ENCODE measurements at places on chromosomes 5 and 9.

GRCh38 chr5:7036192-7036835 is 323.1 kb downstream of the TENT4A start:
- no peak for DNase-seq

- DNase-seq = no peak
These were observed 6.1 kb downstream of the IRX4 start for GRCh38 chr5:1876660-1877064.

- DNase-seq = no peak
These were observed 1129.2 kb downstream of the DTWD2 start for GRCh38 chr5:117859176-117859575.

DNA sequence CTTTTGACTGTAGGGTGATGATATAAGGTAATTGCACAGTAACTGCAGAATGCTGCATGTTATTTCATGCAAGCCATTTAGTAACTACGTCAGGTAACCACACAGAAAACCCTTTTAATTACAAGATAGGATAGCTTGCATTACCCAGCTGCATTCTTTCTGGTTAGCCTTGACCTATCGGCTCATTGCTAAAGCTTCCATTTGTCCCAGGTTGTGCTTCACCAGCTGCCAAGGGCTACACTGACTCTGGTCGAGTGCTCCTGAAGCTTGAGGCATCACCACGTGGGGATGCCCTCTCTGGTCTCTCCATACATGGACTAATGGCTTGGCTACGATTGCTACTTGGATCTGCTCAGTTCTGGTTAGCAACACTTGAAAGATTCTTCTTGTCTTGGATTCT is 81.1 kb upstream of the SLC12A2 start:
- DNase-seq = no peak

DNA sequence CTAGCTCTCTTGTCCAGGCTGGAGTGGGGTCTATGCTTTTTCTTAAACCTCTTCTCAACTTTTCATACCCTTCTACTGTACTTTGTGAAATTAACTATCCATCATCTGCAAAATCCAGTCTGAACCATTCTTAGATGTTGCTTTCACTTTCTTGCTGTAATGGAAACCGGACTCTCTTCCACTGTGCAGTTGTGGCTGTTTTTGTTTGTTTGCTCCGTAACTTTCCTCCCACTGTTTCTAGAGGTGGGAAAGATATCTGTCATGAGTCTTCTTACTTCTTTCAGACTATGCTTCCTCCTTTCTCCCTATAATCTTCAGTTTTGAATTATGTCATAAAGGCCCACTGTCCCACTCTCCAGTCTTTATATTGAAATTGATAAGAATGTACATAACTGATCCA is 6.5 kb downstream of the TNPO1 start:
- DNase-seq = no peak

DNA sequence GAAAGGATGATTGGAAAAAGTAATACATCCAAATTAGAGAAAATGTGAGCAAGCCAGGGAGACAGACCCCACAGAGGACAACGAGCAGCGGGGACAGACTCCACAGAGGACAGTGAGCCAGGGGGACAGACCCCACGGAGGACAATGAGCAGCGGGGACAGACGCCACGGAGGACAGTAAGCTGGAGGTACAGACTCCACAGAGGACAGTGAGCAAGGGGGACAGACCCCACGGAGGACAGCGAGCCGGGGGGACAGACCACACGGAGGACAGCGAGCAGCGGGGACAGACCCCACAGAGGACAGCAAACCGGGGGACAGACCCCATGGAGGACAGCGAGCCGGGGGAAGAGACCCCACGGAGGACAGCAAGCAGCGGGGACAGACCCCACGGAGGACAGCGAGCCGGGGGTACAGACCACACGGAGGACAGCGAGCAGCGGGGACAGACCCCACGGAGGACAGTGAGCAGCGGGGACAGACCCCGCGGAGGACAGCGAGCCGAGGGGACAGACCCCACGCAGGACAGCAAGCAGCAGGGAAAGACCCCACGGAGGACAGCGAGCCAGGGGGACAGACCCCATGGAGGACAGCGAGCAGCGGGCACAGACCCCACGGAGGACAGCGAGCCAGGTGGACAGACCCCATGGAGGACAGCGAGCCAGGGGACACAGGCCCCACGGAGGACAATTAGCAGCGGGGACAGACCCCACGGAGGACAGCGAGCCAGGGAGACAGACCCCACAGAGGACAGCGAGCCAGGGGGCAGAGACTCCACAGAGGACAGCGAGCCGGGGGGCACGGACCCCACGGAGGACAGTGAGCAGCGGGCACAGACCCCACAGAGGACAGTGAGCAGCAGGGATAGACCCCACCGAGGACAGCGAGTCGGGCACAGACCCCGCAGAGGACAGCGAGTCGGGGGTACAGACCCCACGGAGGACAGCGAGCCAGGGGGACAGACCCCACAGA is 1.9 kb upstream of the ZDHHC11 start:
- DNase-seq = no peak

DNA sequence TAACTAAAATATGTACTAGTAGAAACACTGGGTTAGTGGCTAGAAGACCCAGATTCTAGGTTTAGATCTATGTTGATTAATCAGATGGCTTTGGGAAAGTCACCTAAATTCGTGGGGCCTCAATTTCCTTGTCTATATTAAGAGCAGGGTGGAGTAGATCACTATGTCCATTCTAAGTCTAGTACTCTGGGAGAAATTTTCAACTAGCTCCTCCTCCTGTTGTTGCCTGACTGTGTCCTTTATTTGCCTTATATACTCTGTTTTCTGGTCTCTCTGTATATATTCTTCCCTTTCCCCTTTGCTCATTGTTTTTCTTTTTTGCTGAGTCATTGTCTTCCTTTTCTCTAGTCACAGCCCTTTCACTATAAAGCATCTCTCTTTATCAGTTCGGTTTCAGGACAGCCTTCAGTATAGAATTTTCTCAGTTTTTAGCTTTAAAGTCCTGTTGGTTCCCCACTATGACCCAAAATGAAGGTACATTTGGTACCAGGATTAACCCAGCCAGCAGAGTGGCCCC is 44.5 kb upstream of the CDH6 start:
- DNase-seq = no peak

DNA sequence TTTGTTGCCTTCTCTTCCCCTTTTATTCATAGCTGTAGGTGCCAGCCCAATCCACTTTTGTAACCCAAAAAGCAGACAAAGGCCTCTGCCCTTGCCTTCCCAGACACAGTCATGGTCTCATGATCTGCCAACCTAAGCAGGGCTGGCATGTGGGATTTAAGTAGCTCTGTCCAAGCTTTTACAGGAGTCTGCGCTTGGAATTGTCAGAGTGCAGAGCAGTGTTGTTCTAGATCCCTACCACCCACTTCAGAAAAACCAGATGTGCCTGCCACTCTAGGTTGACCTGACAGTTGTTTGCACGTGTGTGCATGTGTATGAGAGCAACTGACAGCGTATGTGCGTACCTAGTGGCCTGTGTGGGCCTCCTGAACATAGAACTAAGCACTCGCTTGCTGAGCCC is 87.8 kb upstream of the SPRY4 start:
- DNase-seq = no peak

DNA sequence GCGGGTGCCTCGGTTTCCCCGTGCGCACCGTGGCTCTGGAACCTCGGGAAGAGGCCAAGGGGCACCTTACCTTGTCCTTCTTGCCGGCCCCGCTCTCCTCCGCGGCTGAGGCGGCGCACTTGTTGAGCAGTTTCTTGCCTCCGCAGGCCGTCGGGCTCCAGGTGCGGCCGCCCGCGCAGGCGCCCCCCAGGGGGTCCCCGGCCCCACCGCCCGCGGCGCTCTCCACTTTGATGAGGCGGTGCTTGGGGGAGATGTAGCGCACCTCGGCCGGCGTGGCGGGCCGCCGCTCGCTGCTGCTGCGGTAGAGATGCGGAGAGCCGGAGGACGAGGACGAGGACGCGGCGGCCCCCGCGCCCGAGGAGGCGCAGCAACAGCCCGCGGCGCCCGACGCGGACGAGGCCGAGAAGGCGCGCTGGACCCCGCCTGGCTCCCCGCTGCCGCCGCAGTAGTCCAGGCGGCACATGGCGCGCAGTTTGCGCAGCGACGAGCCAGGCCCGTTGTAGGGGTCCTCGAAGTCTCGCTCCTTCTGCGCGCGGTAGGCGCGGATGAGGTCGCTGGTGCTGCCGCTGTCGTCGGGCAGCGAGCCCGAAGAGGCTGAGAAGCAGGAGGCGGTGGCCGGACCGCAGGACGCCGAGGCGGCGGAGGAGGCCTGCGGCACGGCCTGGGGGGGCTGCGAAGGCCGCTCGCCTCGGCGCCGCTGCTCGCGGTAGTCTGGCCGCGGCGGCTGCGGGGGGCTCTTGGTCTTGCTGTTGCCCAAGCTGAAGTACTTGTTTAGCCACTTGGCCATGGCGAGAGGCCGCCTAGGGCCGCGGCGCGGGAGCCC is 957 bp downstream of the SHB start:
- DNase-seq = no peak

DNA sequence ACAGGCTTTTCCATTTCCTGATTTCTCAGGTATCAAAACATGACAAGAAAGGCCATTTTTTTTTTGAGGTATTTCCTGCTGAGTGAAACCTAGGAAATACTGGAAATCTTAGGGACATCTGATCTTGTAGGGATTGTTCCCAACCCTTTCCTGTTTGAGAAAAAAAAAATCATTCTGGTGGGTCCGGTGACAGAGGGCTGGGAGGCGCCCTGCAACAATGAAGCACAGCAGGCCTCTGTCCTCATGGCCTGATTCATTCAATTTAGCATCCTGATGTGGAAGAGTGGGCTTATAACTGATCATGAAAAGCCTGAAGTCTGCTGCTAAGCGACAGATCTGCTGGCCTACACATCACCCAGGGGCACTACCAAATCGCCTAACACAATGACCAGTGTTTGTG is 3.0 kb upstream of the C9orf153 start:
- no peak for DNase-seq

GRCh38 chr9:563200-563599 is 278.3 kb upstream of the DMRT1 start:
- DNase-seq = no peak

- DNase-seq = no peak
These were observed 14.0 kb downstream of the MYORG start for GRCh38 chr9:34362614-34363214.

GRCh38 chr5:179260324-179261070 is 84.8 kb downstream of the ADAMTS2 start:
- no peak for DNase-seq

- no peak for DNase-seq
These were observed 33.5 kb downstream of the KCNMB1 start for GRCh38 chr5:170355601-170356098.
